Large intestine (tissue), 12 donors: ENCODE measurements at places on chromosomes 3 and 15. TPM values are rescaled to one million over a fixed set of nuclear protein-coding genes. Genes with fewer than 3 reads are reported as not detected.

CHRM5 gene
- 0.48 TPM for polyA plus RNA-seq

GRCh38 chr3:4994823-4995499 is 15.7 kb downstream of the BHLHE40 start:
- no peaks in the 10 kb centered on the region for H3K27me3 ChIP-seq
- H3K27ac ChIP-seq: no peak overlapping the region
- DNase-seq: no peak
- no peak overlapping the region for H3K4me3 ChIP-seq
- H3K4me1 ChIP-seq: peaks cover 7% of the 10 kb centered on the region

GNAT1 gene
- polyA plus RNA-seq: not detected

- no peaks in the 10 kb centered on the region for H3K36me3 ChIP-seq
- H3K4me1 ChIP-seq: no peaks in the 10 kb centered on the region
- H3K4me3 ChIP-seq: no peak overlapping the region
- no peak for DNase-seq
- H3K27me3 ChIP-seq: no peaks in the 10 kb centered on the region
Observed at GRCh38 chr3:176933704-176934103, 263.6 kb downstream of the TBL1XR1 start.

- DNase-seq: no peak
- no peaks in the 10 kb centered on the region for H3K4me1 ChIP-seq
- H3K36me3 ChIP-seq: no peaks in the 10 kb centered on the region
- no peak overlapping the region for H3K27ac ChIP-seq
- no peaks in the 10 kb centered on the region for H3K27me3 ChIP-seq
Observed at GRCh38 chr3:24043985-24044384, 98.9 kb downstream of the NR1D2 start.

TMCO5A gene
- polyA plus RNA-seq: not detected

DNA sequence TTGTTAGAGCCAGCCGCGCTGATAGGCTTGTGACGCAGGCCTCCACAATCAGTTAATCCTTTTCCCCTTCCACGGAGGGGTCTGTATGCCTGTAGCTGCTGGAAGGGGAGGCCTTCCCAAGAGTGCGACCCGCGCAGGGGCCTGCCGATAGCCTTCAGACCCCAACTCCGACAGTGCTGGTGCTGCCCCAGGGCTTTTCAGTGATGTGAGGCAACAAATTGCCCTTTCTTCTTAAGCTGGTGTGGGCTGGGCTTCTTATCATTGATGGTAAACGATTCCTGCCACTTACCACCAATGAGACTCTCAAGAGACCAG is 143.4 kb downstream of the CHSY1 start:
- no peaks in the 10 kb centered on the region for H3K4me1 ChIP-seq
- DNase-seq: no peak
- H3K36me3 ChIP-seq: no peaks in the 10 kb centered on the region
- no peaks in the 10 kb centered on the region for H3K27me3 ChIP-seq
- no peak overlapping the region for H3K27ac ChIP-seq

GRCh38 chr3:33751336-33751735 is 33.3 kb upstream of the CLASP2 start:
- H3K4me1 ChIP-seq: no peaks in the 10 kb centered on the region
- no peak overlapping the region for H3K4me3 ChIP-seq
- no peak for DNase-seq
- H3K36me3 ChIP-seq: no peaks in the 10 kb centered on the region
- H3K27me3 ChIP-seq: no peaks in the 10 kb centered on the region
